Endothelial cell of umbilical vein (primary cell): ENCODE measurements at places on chromosomes 7 and 10. TPM values are rescaled to one million over a fixed set of nuclear protein-coding genes. Genes with fewer than 3 reads are reported as not detected.

DNA sequence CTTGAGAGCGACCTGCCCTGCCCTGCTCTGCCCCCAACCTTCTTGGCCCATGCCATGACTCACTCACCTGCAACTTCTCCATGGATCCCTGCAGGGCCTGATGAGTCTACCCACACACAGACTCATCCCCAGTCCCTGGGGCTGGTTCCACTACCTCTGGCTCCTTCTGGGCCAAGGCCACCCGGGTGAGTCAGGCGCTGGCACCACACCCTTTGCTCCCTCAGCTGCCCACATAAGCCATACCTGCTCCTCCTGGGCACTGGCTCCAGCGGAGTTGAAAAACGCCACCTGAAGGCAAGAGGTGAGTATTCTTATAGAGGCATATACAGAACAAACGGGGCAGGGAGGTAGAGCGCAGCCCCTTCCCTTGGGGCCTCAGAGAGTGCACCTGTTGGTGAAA is 16.2 kb upstream of the MTPAP start:
- no peak for DNase-seq
- H3K36me3 ChIP-seq: no peaks in the 10 kb centered on the region
- H3K4me1 ChIP-seq: no peaks in the 10 kb centered on the region
- peaks cover 9% of the 10 kb centered on the region for H3K27me3 ChIP-seq
- H3K27ac ChIP-seq: no peak overlapping the region

DNA sequence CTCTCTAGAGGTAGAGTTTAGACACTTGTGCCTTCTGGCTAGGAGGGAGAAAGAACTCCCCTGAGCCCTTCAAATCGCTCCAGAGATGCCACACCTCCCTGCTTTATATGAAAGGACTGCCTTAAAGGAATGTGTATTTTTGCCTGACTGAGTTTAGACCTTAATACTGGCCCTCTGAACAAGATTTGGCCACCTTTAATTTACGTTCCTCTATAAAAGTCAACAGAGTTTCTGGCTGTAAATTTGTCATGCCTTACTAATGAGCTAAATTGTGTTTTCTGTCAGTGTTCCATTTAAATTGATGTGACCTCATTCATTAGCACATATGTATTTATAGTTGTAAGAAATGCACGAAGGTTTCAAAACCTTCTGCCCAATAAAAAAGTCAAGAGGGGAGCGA is 48.0 kb downstream of the SEMA3C start:
- no peaks in the 10 kb centered on the region for H3K36me3 ChIP-seq
- no peak overlapping the region for H3K4me3 ChIP-seq
- no peaks in the 10 kb centered on the region for H3K4me1 ChIP-seq
- no peak for DNase-seq
- peaks cover 2% of the 10 kb centered on the region for H3K27me3 ChIP-seq

GRCh38 chr7:74026903-74027682 is 880 bp upstream of the ELN start:
- peak; percentile 72 for DNase-seq
- H3K27me3 ChIP-seq: peaks cover 11% of the 10 kb centered on the region
- no peak overlapping the region for H3K4me3 ChIP-seq

DNA sequence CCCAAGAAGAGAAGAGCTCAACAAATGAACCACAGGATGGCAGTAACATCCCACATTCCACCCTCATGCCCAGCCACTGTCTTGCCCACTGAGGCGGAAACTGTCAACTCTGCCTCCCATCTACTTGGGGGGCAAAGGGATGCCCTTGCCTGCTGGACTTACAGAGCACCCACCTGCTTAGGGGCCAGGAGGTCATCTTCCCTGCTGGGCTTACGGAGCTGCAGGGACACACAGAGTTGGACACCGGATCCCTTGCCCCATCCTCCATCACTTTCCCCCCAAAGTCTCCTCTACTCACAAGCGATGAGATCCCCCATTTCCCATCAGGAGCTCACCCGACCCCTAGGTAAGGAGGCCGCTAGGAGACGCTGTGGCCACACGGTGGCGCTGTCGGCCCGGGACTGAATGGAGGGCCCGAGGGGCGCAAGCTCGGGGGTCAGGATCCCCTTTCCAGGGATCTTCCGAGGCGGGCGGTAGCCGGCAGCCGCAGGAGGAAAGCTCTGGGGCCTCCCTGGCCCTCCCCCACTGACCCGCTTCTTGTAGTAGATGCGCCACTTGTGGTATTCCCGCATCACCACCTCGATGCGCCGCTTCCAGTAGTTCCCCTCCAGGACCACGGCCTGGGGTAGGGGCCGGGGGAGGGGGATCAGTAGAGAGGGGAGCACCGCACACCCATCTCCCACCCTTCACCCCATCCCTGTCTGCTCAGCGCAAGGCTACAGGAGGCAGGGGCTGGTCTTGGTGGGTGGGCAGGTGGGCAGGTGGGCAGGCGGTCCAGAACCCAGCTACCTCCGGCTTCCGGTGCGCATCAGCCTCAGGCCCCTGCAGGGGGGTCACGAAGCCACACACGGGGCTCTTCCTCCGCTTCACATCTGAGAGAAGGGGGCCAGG is 17.3 kb downstream of the MLXIPL start:
- no peaks in the 10 kb centered on the region for H3K4me1 ChIP-seq
- no peaks in the 10 kb centered on the region for H3K27me3 ChIP-seq
- H3K27ac ChIP-seq: no peak overlapping the region
- peak; percentile 43 for DNase-seq

The CHN2 gene
- 3.2 and 5.0 TPM in 2 replicates for total RNA-seq

GRCh38 chr10:27359792-27360355 is 119.3 kb upstream of the ACBD5 start:
- DNase-seq: no peak
- H3K4me3 ChIP-seq: no peak overlapping the region
- no peaks in the 10 kb centered on the region for H3K36me3 ChIP-seq
- no peaks in the 10 kb centered on the region for H3K27me3 ChIP-seq
- no peaks in the 10 kb centered on the region for H3K4me1 ChIP-seq

DNA sequence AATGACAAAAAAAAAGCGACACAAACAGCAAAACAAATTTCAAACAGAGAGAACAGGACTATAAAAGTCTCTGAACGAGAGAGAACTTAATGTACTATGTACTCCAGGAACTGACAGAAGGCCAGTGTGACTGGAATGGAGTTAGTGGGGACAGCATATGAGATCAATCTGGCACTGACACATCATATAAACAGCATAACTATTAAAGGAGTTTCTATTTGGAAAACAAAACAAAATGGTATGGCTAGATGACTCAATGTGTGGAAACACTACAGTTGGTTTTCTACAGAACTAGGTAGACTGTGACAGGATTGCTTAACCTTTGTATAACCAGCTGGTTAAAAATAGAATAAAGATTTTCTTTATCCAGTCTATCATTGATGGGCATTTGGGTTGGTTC is 232.9 kb upstream of the KAT6B start:
- H3K27ac ChIP-seq: no peak overlapping the region
- H3K4me1 ChIP-seq: peaks cover 13% of the 10 kb centered on the region
- H3K27me3 ChIP-seq: no peaks in the 10 kb centered on the region

- H3K27me3 ChIP-seq: no peaks in the 10 kb centered on the region
- H3K27ac ChIP-seq: no peak overlapping the region
These were observed 68.3 kb downstream of the MINDY3 start for GRCh38 chr10:15791816-15792524.

The TCERG1L gene
- not detected in 2 replicates for total RNA-seq

- no peaks in the 10 kb centered on the region for H3K4me1 ChIP-seq
- H3K4me3 ChIP-seq: no peak overlapping the region
- no peaks in the 10 kb centered on the region for H3K27me3 ChIP-seq
- no peak overlapping the region for H3K27ac ChIP-seq
- DNase-seq: no peak
- no peaks in the 10 kb centered on the region for H3K36me3 ChIP-seq
These were observed 227.0 kb upstream of the AOAH start for GRCh38 chr7:36951257-36951697.

DNA sequence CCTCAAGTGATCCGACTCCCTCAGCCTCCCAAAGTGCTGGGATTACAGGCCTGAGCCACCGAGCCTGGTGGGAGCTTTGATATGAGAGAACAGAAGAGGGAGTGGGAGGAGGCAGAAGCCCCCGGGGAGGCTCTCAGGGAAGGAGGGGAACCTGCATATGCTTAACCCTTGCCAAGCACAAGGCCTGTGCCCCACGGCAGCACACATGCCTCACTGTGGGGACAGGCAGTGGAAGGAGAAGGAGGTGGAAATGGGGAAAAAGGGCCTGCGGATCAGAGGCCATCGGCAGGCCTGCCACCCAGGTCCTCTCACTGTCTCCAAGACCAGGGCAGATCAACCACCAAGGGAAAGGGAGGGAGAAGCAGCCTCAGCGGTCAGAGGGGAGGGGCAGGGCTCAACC is 7.2 kb upstream of the GRID1 start:
- peaks cover 15% of the 10 kb centered on the region for H3K27me3 ChIP-seq
- no peaks in the 10 kb centered on the region for H3K4me1 ChIP-seq
- no peak for DNase-seq
- H3K4me3 ChIP-seq: no peak overlapping the region

- no peak for DNase-seq
- no peak overlapping the region for H3K27ac ChIP-seq
- no peak overlapping the region for H3K4me3 ChIP-seq
- H3K27me3 ChIP-seq: no peaks in the 10 kb centered on the region
These were observed 139.9 kb upstream of the ZNF438 start for GRCh38 chr10:31171402-31172083.

The KIF11 gene
- 42.6 and 42.8 TPM in 2 replicates for total RNA-seq

The JAKMIP3 gene
- 0.07 TPM in 1 of 2 replicates, not detected in the other for total RNA-seq

GRCh38 chr10:62243647-62243997 is 25.0 kb downstream of the RTKN2 start:
- H3K4me1 ChIP-seq: peaks cover 17% of the 10 kb centered on the region
- H3K4me3 ChIP-seq: no peak overlapping the region
- peak overlapping the region; percentile 65 for H3K27ac ChIP-seq
- H3K36me3 ChIP-seq: no peaks in the 10 kb centered on the region
- DNase-seq: no peak

GRCh38 chr10:3856593-3856992 is 71.6 kb upstream of the KLF6 start:
- H3K36me3 ChIP-seq: no peaks in the 10 kb centered on the region
- H3K27me3 ChIP-seq: no peaks in the 10 kb centered on the region
- no peak overlapping the region for H3K27ac ChIP-seq
- DNase-seq: no peak
- H3K4me3 ChIP-seq: no peak overlapping the region

DNA sequence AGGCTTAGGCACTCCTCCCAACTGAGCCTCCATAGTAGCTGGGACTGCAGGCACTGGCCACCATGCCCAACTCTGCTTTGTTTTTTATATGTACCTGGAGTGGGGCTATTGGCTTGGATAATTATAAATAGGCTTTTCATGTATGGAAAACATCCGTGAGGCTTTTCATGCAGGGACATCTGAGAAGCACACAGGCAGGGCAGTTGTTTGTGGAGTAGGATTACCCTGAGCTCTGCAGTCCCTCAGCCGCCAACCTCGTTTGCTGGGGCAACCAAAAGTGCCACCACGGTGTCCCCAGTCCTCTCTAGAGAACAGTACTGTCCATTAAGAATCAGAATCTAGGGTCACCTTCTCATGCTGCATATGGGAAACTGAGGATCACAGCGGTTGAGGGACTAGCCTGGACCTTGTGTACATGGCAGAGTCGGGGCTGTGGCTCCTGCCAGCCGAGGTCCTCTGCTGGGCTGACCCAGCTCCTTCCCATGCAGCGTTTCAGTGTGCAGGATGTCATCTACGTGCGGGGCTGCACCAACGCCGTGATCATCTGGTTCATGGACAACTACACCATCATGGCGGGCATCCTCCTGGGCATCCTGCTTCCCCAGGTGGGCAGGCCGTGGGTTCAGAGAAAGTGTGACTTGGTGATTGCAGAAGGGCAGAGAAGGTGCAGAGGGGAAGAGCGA is 54.5 kb downstream of the TSPAN15 start:
- H3K36me3 ChIP-seq: peaks cover 7% of the 10 kb centered on the region
- no peak overlapping the region for H3K27ac ChIP-seq
- DNase-seq: no peak
- no peak overlapping the region for H3K4me3 ChIP-seq
- H3K27me3 ChIP-seq: no peaks in the 10 kb centered on the region

DNA sequence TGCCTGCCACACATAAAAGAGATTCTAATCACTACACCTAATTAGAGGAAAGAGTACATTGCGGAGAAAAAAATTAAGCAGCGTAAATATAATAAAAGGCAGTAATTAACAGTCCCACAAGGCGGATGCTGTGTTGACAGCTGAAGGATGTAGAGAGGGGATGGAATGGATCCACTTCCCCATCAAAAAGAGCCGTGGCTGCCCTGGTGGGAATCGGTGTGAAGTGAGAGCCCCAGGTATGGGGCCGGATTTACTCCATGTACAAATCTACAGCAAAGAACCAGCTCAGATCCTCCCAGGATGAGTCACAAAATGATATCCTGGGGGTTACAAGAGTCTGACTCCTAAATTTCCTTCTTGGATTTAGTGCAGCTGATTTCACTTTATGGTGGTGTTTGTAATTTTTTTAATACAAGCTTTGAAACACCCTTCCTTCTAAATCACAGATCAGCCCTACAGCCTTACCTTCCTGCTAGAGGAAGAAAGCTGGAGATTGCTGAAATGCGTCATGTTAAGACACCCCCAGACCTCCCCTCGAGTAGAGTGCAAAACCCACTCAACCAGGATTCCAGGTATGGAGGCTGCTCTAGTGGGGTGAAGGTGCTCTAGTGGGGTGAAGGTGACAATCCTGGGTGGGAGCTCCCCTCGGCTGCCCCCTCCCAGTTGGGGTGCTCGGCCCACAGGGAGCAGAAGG is 398.4 kb downstream of the PLXNA4 start:
- no peaks in the 10 kb centered on the region for H3K4me1 ChIP-seq
- no peak overlapping the region for H3K27ac ChIP-seq
- peaks cover 2% of the 10 kb centered on the region for H3K36me3 ChIP-seq
- H3K27me3 ChIP-seq: no peaks in the 10 kb centered on the region
- DNase-seq: no peak
- no peak overlapping the region for H3K4me3 ChIP-seq

DNA sequence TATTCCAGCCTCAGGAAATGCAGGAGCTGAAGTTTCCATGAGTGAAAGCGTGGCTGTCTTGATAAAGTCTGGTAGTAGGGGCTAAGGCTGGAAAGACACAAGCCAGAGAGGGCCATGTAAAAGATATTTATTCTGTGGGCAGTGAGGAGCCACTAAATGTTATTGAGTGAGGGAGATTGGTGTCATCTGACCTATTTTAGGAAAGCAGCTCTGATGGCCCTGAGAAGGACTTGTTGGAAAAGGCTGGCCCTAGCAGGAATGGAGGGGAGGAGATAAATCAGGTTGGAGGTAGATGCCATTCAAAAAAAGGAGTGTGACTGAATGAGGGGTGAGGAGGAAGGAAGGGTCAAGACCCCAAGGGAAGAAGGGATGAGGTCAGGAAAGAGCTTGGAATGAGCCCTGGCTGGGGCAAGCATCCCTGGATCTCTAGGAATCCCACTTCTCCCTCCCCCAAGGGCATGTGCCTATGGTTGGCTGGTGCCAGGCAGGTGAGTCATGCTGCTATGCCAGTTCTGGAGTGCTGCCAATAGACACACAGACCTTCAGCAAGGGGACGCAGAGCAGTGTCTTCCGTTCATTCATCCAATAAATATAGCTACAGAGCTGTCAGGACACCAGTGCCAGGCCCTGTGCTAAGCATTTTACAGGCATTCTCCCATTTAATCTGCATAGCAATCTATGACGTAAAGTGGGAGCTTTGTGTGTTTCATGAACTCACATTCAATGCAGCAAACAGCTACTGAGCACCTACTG is 2.0 kb downstream of the ANKRD2 start:
- peak overlapping the region; percentile 58 for H3K27ac ChIP-seq
- no peak overlapping the region for H3K4me3 ChIP-seq
- H3K36me3 ChIP-seq: peaks cover 24% of the 10 kb centered on the region
- no peaks in the 10 kb centered on the region for H3K27me3 ChIP-seq
- peak; percentile 85 for DNase-seq

The CALY gene
- not detected in 2 replicates for total RNA-seq
